ENCODE measurements at places on chromosomes 3 and 15.

DNA sequence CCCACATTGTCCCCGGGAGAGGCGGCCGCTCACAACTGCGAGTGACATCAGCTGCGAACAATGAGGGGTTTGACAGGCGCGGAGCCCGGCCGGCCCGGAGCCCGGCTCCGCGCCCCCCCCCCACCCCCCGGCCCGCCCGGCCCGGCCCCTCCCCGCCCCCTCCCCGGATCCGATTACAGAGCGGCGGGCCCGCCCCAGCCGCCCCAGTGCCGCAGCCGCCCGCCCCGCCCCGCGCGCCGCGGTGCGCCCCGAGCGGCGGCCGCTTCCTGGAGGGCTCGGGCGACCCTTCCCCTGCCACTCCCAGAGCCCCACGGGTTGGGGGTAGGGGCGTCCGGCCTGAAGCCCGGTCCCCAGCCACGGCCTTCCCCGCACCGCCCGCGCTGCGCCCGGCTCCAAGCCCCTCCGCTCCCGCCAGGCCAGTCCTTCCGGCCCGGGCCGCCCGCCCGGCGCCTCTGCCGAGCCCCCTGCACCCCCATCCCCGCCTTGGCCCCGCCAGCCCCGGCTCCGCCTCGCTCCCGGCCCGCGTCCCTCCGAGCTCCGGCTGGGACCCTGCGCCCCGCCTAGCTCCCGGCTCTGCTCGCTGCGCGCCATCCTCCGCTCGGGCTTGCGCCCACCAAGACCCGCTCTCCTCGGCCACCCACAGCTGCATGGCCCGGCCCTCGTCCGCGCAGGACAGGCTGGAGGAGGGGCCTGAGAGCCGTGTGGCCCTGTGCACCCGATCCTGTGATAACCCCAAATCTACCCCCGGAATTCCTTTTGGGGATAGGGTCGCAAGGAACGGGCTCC is at the start of gene PCBP4:
TSS of gene PCBP4 (minus strand) at position 71 of the 786 bp plus-strand sequence. CDS start 6,214 bp downstream, outside the sequence.
- DNase-seq = peak; percentile 85

DNA sequence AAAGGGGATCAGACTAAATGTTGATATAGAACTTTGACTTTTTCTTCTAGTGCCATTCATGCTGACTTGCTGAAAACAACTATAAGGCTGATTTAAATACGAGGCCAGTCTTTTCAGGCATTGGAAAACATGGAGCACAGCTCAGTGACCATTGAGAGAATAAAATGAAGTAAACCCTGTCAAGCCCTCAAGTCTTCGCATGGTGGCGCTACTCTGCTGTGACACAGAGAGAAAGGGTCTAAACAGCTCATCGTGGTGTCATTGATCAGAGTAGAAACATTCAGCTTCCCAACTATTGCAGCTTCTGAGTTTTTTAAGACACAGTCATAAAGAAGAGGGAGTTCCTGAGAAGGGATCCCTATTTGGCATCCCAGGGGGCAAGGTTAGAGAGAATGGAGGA is 716.2 kb downstream of the DIPK2A start:
- no peak for DNase-seq

GRCh38 chr3:96986241-96986640 is 171.8 kb downstream of the EPHA6 start:
- DNase-seq = no peak

- DNase-seq = peak; percentile 87
Measured at GRCh38 chr3:12984023-12984823, 89.0 kb downstream of the IQSEC1 start.

DNA sequence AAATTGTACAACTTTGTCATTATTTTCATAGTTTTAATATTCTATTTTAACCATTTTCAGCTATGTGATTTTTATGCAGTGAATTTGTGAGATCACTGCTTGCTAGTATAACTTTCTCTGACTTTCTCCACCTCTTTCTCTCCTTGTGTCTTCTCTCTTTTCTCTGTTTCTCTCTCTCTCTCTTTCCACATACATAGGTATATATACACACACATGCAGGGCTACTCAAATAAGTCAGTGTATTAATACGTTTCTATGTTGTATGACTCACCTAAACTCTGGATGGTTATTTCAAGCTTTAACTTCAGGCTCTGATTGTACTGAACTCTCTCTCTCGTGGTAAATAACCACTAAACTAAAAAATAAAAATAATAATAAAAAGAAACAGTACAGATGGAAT is 1389.3 kb upstream of the ALCAM start:
- DNase-seq = no peak

DNA sequence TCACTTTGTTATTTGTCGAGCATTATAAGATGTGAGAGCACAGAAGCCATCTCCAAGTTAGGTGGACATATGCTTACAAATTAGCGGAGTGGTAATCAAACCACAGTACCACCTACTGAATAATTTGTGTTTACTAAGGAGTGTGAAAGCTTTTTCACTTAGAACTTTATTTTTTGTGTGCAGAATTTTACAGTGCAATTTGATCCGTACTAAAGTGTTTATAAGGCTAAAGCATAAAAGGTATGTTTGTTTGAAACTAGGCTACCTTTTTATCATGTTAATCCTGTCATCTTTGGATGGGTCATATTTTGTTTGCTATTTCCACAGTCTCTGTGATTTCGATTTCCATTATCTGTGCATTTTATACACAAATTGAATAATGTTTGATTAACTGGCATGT is 37.5 kb downstream of the MAP2K5 start:
- DNase-seq = no peak

DNA sequence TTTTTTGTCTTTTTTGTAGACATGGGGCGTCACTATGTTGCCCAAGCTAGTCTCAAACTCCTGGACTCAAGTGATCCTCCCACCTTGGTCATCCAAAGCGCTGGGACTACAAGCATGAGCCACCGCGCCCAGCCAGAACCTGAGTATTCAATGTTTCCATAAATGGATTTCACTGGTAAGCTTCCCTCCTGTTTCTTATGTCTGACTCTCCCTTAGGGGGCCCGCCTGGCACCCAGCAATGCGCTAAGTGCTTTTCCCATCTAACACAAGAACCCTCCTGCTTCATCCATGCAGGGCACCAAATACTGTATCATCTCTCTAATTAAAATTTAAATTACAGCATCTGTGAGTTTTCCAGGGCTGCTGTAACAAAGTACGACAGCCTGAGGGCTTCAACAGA is 44.9 kb downstream of the KLF15 start:
- DNase-seq = peak; percentile 25

DNA sequence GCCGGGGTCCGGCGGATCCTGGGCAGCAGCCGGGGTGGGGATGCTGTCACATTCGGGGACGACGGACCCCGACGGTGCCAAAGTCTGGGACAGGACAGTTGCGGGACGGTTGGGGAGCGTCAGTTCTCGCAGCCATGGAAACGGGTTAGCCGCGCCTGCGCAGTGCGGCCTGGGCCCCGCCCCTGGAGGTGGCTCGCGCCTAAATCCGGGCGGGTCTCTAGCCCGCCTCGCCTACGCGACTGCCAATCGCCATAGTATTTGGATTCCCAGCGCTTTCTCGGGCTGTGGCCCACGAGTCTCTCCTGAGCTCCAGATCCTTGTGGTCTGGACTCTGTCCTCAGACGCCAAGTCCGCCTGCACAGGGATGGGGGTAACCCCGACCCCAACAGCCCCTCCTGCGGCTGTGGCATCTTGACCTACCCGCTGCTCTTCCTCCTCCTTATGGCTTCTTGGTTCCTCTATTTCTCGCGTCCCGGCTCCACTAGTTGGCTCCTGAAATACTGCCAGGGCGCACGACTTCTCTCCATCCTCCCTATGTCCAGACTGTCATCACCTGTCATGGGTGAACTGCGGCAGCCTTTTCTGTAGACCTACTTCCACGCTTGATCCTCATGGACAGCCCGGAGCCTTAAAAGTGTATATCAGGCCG is at the start of gene ZMYND10:
TSS of gene ZMYND10 (minus strand) at position 147 of the 649 bp plus-strand sequence. CDS start 153 bp downstream, outside the sequence.
- peak; percentile 95 for DNase-seq

Measured in activated CD4-positive, alpha-beta T cell treated with anti-CD3 and anti-CD28 coated beads, Interleukin-2, amount 10 ng/mL, durations not matched to agents 24 days and 14 days (primary cell).